Left ventricle myocardium inferior (tissue), 1 donor: ENCODE measurements at places on chromosomes 2 and 18.

DNA sequence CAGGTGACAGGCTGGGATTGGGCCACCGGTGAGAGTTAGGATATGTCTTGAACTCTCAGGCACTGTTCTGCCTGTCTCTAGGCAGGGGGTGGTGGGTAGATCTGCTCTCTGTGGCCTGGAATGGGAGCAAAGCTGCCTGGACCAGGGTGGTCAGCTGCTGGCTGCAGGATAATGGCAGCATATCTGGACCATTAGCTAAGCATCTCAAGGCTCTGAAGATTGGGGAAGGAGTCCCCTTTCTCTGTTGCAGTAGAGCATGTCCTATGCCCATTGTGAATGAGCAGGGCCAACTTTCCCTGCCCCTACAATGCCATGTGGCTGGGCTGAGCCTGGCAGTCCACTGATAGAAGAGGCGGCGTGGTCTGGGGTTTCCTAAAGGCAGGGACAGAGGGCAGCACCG, 34.6 kb downstream of the LOXHD1 start:
- peaks cover 11% of the 10 kb centered on the region for H3K4me1 ChIP-seq
- no peak overlapping the region for H3K4me3 ChIP-seq
- H3K36me3 ChIP-seq: no peaks in the 10 kb centered on the region
- no peak for DNase-seq

DNA sequence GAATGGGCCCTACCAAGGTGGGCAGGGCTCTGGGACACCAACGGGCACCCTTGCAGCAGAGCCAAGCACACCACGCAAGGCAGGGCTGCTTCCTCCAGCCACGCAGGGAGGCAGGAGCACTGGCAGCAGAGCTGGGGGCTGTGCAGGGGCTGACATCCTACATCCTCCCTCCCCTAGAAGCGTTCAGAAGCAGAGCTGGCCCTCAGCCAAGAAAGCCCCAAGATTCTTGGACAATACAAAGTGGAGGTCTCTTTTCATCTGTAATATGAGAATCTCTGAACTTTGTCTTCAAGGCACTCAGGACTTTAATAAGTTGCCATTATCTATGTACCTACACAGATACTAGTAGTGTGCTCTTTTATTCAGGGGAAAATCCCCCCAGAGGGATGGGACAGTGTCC, 128.1 kb upstream of the AGAP1 start:
- no peaks in the 10 kb centered on the region for H3K4me1 ChIP-seq
- H3K36me3 ChIP-seq: no peaks in the 10 kb centered on the region
- H3K4me3 ChIP-seq: no peak overlapping the region
- no peak for DNase-seq
- H3K27me3 ChIP-seq: peaks cover 69% of the 10 kb centered on the region

- H3K36me3 ChIP-seq: peaks cover 94% of the 10 kb centered on the region
- H3K4me3 ChIP-seq: no peak overlapping the region
- no peak for DNase-seq
- no peaks in the 10 kb centered on the region for H3K4me1 ChIP-seq
- H3K27ac ChIP-seq: no peak overlapping the region
Observed at GRCh38 chr2:218644721-218645120, 14.7 kb downstream of the ZNF142 start.

DNA sequence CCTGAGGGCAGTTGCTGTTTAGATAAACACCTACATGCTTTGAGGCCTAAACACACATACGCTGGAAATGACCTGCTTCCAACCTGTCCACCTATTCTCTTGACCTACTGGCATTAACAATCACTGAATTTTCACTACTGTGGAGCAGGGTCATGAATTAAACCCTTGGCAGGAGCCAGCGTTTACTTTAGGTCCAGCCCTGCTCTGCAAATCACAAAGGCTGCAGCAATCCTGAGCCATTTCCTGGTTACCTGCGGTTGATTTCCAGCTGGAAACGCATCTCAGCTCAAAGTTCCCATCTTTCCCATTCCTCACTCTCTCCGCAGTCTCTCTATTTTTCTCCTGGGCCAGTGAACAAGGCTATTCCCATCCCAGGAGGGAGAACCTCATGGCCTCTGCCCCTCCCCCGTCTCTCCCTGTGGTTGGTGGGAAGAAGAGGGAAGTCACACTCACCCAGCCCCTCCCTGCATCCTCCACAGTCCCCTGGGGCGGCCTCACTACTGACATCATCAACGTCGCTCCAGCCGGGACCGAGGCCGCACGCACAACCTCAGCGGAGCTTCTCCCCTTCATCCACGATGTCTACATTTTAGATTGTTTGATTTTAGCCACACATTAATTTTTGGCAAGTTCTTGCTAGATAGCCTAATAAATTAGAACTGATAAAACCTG, 84.5 kb upstream of the SNTG2 start:
- H3K27ac ChIP-seq: no peak overlapping the region
- H3K4me3 ChIP-seq: no peak overlapping the region
- no peaks in the 10 kb centered on the region for H3K4me1 ChIP-seq
- peaks cover 79% of the 10 kb centered on the region for H3K27me3 ChIP-seq
- DNase-seq: peak; percentile 46

DNA sequence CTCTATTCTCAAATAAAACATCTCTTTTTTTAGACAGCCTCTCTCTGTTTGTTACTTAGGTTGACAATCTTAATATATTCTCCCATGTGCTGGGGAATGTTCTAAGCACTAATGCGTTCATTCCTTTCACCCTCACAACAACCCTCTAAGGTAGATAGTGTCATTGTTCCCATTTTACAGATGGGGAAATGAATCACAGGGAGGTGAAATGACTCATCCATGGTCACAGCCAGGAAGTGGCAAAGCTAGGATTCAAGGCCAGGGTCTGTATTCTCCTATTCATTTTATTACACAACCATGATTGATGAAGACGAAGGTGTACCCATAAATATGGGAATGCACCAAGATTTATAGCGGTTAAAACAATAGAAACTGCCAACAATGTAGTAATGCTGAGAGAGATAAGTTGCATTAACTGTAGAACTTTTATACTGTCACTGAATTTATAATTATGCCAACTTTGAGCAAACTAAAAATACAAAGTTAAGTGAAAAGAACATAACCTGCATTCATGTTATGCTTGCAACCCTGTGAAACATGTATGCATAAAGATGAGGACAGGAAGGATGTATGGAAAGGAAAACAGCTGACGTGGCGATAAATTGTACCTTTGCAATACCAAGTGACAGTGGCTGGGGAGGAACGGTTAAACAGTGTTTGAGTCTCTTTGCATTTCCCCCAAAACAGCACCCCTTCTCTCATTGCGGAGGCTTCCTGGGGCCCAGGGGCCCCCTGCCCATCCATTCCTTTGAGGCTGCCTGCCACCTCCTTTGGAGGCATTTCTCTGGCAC, 257.7 kb upstream of the AGAP1 start:
- DNase-seq: no peak
- no peak overlapping the region for H3K4me3 ChIP-seq
- peaks cover 11% of the 10 kb centered on the region for H3K4me1 ChIP-seq
- H3K27me3 ChIP-seq: peaks cover 9% of the 10 kb centered on the region
- no peaks in the 10 kb centered on the region for H3K36me3 ChIP-seq

GRCh38 chr2:45119038-45119437, 109.8 kb upstream of the SIX2 start:
- H3K4me1 ChIP-seq: no peaks in the 10 kb centered on the region
- H3K36me3 ChIP-seq: no peaks in the 10 kb centered on the region
- no peak overlapping the region for H3K27ac ChIP-seq
- no peak overlapping the region for H3K4me3 ChIP-seq
- DNase-seq: no peak
- no peaks in the 10 kb centered on the region for H3K27me3 ChIP-seq

- no peak overlapping the region for H3K4me3 ChIP-seq
- H3K36me3 ChIP-seq: no peaks in the 10 kb centered on the region
- no peak overlapping the region for H3K27ac ChIP-seq
- no peak for DNase-seq
Observed at GRCh38 chr2:15436195-15436594, 124.9 kb downstream of the NBAS start.

DNA sequence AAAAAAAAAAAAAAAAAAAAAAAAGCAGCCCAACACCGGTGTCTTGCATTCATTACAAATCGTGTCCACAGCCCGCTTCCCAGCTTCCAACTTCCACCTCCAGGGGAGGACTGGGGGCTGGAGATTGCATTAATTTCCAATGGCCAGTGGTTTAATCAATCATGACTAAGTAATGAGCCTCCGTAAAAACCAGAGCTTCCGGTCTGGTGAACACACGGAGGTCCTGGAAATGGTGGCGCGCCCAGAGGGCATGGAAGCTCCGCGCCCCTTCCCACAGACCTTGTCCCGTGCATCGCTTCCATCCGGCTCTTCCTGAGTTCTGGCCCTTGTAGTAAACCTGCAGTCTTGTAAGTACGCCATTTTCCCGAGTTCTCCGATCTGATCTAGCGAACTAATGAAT, 43.6 kb downstream of the EEF1B2 start:
- H3K4me1 ChIP-seq: no peaks in the 10 kb centered on the region
- H3K27ac ChIP-seq: no peak overlapping the region
- H3K4me3 ChIP-seq: no peak overlapping the region

- DNase-seq: no peak
- H3K27ac ChIP-seq: no peak overlapping the region
- H3K27me3 ChIP-seq: peaks cover 6% of the 10 kb centered on the region
- no peaks in the 10 kb centered on the region for H3K4me1 ChIP-seq
- H3K36me3 ChIP-seq: no peaks in the 10 kb centered on the region
- no peak overlapping the region for H3K4me3 ChIP-seq
Observed at GRCh38 chr2:168328421-168328820, 81.0 kb upstream of the STK39 start.

DNA sequence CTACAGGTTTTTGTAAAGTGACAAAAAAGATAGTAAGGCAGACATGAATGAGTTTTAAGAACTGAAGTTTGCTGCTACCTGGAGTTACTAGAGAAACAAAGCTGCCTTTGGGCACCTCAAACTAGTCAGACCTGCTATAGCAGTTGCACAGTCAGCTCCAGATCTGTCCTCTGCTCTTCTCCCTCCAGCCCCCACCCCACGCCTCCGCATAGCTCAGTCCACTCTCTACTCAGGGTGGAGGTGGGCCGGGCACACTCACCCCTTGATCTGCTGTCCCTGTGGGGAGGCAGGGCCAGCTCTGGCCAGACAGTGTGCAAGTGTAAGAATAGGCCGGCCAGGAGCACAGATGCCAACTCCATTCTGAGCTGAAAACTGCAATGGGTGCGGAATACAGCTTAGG, 4.1 kb downstream of the SERTAD2 start:
- peak overlapping the region; percentile 69 for H3K27ac ChIP-seq
- DNase-seq: no peak
- H3K4me1 ChIP-seq: peaks cover 93% of the 10 kb centered on the region
- no peaks in the 10 kb centered on the region for H3K36me3 ChIP-seq
- H3K4me3 ChIP-seq: peak overlapping the region; percentile 37

DNA sequence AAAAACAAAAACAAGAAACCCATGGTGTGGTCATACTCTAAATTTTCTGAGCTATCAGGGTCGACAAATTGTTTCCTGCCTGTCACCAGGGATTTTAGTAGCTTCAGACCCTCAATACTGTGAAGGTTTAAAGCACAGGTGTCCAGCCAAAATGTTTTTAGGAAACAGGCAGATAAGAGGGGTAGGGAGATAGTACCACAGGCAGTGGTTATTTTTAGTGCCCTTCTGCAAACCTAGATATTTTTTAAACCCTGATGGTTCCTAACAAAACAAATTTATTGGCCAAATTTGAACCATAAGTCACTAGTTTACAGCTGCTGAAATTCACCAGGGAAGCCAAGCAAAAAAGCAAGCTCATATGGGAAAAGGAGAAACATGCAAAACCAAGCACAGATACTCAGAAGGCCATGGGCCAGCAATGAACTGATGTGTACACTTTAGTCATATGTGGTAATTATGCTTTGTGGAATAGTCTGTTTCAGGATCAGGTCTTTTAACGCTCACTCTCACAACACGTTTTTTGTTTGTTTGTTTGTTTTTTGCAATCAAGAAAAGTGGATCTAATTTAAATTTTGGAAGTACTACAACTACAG, 156.8 kb upstream of the STK17B start:
- H3K4me3 ChIP-seq: peak overlapping the region; percentile 19
- H3K27me3 ChIP-seq: no peaks in the 10 kb centered on the region
- DNase-seq: no peak
- no peaks in the 10 kb centered on the region for H3K36me3 ChIP-seq
- peak overlapping the region; percentile 45 for H3K27ac ChIP-seq

GRCh38 chr2:216683846-216684245, 11.5 kb downstream of the IGFBP5 start:
- peaks cover 98% of the 10 kb centered on the region for H3K4me1 ChIP-seq
- no peak for DNase-seq
- no peak overlapping the region for H3K4me3 ChIP-seq
- H3K27me3 ChIP-seq: no peaks in the 10 kb centered on the region
- peak overlapping the region; percentile 92 for H3K27ac ChIP-seq

GRCh38 chr2:70160545-70160944, 30.3 kb downstream of the C2orf42 start:
- no peaks in the 10 kb centered on the region for H3K4me1 ChIP-seq
- H3K4me3 ChIP-seq: no peak overlapping the region
- H3K27me3 ChIP-seq: no peaks in the 10 kb centered on the region
- H3K27ac ChIP-seq: no peak overlapping the region

DNA sequence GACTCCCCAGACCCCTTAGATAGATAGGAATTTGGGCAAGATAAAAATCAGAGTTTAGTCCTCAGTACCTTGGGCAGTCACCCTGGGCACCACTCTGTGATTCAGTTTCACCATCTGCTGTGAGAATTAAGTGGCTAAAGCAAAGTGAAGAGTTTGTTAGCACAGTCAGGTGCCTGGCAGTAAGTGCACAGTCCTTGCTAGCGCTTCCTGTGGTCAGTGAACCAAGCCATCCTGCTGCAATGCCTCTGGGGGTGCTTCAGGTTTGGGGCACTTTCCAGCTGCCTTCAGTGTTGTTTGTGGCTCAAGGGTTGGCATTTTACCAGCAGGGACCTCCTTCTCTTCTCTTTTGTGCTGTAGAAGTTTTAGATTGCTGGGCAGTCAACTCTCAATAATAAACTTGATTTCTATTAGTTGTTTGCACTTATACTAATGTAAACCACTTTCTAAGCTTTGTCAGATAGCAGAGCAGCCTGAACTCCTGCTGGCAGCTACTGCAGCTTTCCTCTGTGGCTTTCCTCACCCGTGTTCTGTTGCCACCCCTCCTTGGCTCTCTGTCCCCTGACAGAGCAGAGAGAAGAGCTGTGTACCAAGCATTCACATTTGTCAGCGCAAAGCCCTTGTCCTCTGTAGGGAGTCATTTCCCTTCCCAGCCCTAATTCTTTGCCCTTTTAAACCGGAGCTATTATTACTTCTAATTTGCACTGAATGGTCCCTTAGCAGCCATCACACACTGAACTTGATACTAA, 48.4 kb upstream of the RMP24 start:
- H3K27me3 ChIP-seq: peaks cover 36% of the 10 kb centered on the region
- DNase-seq: no peak
- H3K27ac ChIP-seq: no peak overlapping the region
- H3K4me1 ChIP-seq: no peaks in the 10 kb centered on the region
- no peaks in the 10 kb centered on the region for H3K36me3 ChIP-seq
- no peak overlapping the region for H3K4me3 ChIP-seq
